KG1 (cell line): ENCODE measurements at places on chromosomes 4 and X.

- DNase-seq: no peak
These were observed 132.1 kb upstream of the PCDH18 start for GRCh38 chr4:137664416-137664815.

DNA sequence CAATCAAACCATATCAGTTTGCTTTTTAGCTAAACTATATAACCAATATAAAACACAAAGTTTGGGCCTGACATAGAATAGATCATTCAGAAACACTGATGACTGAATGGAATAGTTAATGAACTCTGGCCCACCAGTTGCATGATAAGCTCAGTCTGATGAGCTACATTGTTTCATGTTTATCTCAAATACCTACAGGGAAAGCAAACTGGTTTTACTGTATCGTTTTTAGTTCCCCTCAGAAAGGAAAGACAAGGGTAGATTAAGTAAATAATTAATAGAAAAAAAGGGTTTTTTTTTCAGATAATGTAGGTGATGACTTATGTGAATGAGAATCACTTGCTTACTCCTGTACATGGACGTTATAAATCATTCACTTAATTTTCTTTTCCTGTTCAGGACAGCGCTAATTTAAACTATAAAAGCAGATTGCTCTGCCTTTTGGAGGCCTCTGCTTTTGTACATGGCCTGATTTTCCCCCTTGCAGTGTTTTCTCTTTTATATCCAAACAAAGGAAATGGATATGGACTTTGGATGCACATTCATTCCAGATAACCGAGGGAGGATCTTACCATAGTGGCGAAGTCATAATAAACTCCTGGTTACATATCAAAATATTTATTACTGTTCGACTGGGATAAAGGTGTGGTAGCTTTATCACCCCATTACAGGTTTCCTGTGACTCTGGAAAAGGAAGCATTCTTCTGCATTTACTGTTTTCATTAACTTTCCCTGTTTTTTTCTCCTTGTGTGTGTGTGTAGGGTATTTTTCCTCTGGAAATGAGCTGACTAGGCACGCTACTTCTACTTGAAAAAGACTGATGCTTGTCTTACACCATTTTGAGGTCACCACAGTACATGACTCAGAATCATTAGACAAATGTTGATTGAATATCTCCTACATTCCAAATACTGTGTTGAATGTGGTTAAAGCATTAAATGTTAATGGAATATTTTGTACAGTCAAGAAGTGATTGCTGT is 373.1 kb upstream of the HS3ST1 start:
- DNase-seq: no peak

GRCh38 chr4:5041699-5042098 is 9.6 kb upstream of the STK32B start:
- DNase-seq: no peak

GRCh38 chrX:7447801-7448499 is 300.0 kb upstream of the PUDP start:
- DNase-seq: no peak

DNA sequence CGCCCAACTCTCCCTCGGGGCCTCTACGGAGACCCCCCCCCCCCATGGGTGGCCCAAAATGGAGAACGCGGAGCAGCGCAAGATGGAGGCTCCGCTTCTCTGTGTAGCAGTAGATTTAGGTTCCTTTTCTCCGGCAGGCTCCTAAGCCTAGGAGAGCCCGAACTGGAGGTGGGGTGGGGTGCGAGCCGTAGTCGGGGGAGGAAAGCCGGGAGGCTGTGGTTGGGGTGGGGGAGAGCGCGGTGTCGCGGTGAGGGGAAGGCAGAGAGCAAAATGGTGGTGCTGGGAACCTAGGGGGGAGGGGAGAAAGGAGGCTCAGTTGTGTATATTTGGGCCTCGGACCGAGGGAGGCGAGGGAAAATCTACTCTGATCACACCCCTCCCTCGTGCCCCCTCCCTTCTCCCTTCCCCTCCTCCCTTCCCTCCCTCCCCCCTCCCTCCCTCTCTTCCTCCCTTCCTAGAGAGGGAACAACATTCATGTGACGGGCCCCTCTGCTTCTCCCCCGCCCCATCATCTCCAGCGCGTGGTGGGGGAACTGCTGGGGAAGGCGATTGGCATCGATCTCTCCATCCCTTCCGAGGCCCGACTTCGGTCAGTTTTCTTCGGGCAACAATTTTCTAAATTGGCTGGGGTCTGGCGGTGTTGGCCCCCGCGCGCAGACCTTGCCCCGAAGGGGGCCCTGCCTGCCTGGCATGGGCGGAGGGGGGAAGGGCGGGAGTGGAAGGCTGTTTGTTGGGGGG is at the start of gene STAG2:
TSS of gene STAG2 (plus strand) at position 439 of the 738 bp plus-strand sequence. CDS start 60,922 bp downstream, outside the sequence.
- DNase-seq: peak; percentile 22

GRCh38 chr4:176717237-176717636 is 75.5 kb downstream of the VEGFC start:
- DNase-seq: no peak

GRCh38 chr4:128477540-128477939 is 189.9 kb upstream of the PGRMC2 start:
- DNase-seq: no peak

GRCh38 chr4:141538001-141538400 is 98.4 kb upstream of the IL15 start:
- no peak for DNase-seq

- peak; percentile 23 for DNase-seq
These were observed 176.7 kb downstream of the LDB2 start for GRCh38 chr4:16721613-16722291.

DNA sequence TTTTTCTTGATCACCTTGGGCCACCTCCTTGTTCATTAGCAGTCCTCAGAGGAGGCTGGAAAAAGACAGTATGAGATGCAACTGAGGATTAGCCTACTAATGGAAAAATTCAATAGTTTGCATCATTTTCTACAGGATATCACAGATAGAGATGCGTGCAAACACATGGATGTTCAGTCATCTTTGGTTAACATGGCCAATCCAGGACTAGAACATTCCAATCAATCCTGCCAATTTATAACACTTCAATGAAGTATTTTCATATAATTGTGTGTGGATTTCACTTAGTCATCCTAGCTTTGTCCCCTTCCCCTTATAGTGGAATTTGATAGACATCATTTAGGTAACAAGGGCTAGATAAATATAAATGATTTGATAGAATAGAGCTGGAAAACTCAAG is 42.7 kb downstream of the MAML3 start:
- DNase-seq: no peak

GRCh38 chr4:28225689-28226353 is 1365.2 kb downstream of the STIM2 start:
- DNase-seq: no peak

- DNase-seq: no peak
These were observed 156.2 kb upstream of the PPP1R2C start for GRCh38 chrX:42934020-42934726.

DNA sequence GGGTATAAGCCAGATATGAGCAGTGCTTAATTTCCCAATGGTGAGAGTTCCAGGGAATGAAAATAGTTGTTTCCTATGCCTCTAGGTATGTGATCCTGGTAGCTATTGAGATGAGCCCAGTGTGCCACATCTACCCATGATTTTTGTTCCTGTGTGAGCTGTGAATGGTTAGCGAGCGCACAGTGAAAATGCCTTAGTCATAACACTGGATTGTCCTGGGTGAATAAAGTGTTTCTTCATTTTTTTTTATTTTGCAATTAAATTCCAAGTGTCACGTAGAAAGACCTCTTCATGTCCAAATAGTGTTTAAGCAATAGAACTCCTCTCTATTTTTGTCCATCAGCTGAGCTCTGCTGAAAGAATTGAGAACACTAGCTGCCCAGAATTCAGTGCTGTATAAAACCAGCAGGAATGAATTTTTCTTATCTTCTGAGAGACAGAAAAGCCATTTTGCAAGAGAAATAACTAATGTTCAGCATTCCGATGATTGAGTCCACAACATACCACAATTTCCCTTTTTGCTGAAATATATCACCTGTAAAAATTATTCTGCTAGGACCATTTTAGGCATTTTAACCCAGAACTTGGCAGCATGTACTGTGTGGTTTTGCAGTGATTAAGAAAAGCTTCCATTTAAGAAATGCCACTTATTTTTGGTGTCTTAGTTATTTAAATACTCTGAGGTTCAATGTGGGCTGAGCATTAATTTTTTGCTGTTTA is 5.6 kb downstream of the MAOA start:
- DNase-seq: no peak

GRCh38 chr4:56086073-56086541 is 137.4 kb downstream of the CEP135 start:
- DNase-seq: no peak

DNA sequence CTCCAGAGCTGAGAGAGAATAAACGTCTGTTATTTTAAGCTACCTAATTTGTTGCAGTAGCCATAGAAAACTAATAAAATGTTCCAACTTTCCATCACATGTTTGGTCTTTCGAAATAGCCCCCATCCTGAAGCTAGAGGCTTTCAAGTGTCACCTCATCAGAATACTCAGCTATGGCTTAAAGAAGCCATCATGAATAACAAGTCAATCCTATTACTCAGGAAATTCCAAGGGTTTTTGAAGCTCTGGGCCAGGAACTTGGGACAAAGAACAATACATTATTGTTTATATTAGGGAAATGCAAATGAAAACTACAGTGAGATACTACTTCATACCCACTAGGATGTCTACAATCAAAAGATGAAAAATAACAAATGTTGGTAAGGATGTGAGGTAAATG is 42.2 kb downstream of the TBCK start:
- no peak for DNase-seq

- DNase-seq: no peak
These were observed 51.1 kb upstream of the RBMX start for GRCh38 chrX:136931661-136932060.

DNA sequence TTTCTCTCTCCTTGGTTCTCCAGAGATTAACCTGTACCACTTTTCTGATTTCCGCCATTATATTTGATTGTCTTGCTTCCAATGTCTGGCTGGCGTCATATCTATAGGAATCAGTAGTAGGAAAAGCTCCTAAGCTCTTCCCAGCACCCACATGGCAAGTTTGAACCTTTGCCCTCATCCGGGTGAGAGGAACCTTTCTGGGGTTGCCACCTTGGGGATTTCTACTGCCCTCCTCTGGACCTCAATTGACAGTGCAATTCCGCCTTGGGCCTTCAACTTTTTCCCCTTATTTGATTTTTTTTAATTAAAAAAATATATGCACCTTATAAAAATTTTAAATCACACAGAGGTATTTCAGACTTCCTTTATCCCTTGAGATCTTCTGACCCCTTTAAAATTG is 2.0 kb upstream of the CXorf66 start:
- DNase-seq: no peak

DNA sequence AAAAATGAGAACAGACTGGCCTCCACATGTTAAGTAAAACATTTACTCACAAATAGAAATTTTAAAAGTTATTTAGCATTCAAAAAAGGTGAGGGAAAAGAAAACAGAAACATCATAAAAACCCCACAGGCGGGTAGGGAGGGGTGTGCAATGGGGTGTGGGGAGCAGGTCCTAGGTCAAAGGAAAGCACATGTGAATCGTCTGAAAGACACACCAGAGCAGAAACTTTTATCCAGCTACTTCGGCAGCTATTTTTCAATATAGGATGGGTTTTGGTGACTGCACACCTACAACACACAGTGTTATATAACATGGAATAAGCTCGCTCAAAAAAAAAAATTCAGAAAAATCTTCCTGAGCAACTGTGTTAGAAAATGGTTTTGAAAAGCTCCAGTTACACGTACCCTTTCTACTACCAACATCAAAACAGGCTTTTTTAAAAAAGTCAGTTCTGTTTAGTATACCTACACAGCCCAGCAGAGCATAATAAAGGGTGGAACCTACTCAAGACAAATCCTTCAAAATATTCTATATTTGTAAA is 1.6 kb downstream of the OTUD4 start:
- DNase-seq: no peak

DNA sequence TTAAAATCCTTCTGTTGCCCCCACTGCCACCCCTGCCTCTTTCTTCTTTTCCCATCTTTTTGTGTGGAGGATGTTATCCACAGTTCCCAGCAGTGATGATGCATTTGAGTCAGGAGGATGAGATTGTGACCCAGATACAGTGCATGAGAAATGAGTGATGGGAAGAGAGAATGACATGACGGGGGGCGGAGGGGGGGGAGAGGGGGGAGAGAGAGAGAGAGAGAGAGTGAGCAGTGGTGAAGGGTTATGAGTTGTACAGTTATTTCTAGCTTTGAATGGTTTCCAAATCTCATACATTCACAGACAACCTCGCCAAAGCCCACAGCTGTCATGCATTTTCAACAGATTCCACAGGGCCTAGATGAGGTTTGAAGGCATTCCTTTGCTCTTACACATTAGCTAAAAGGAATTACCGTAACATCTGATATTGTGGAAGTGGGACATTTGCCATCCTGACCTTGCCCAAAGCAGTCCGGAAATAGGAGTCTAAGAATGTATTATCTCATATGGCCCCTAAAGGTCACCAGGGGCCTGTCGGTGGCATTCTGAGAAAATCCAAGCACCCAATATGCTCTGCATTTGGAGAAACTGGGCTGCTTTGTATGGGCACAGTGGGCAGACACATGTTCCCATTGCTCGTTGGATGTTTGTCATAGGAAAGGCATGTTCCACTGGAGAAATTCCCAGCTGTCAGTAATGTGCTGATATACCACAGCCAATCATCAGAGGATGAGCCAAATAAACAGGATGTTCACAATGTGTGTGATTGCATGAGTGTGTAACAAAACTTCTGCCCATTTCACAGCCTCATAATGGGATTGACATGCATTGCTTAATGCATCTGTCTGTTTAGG is 435.8 kb downstream of the SPRY1 start:
- DNase-seq: no peak

GRCh38 chrX:28246675-28247074 is 265.4 kb upstream of the DCAF8L1 start:
- DNase-seq: no peak

- DNase-seq: no peak
These were observed 458 bp downstream of the GRIPAP1 start for GRCh38 chrX:49001521-49002090.

GRCh38 chr4:133600008-133600407 is 450.9 kb downstream of the PCDH10 start:
- DNase-seq: no peak

DNA sequence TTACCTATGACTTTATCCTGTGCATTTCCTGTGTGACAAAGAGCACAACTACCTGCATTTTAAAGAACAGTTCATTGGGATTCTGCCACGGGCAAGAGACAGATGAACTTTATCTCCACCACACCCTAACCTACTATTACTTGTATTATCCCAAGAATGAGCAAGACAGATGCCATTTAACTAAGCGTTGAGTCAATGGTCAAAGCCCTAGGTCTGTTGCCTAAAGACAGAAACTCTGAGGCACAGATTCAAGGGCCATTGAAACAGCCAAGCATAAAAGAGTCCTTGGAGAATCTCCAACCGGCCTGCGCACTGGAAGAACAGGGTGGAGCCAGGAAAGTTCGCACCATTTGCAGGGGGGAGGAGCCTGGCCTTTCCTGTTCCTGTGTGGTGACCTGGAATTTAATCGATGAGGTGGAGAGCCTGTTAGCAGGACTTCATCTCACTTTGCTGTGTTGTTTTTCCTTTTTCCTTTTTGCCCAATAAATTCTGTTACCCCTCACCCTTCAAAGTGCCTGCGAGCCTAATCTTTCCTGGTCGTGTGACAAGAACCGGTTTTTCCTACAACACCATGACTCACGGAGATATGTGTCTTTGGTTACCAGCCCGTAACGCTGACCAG is 146.4 kb upstream of the DIAPH2 start:
- no peak for DNase-seq
